ENCODE measurements at places on chromosomes 16 and 17.

- DNase-seq: no peak
Observed at GRCh38 chr16:57257455-57258070, 12.5 kb downstream of the ARL2BP start.

DNA sequence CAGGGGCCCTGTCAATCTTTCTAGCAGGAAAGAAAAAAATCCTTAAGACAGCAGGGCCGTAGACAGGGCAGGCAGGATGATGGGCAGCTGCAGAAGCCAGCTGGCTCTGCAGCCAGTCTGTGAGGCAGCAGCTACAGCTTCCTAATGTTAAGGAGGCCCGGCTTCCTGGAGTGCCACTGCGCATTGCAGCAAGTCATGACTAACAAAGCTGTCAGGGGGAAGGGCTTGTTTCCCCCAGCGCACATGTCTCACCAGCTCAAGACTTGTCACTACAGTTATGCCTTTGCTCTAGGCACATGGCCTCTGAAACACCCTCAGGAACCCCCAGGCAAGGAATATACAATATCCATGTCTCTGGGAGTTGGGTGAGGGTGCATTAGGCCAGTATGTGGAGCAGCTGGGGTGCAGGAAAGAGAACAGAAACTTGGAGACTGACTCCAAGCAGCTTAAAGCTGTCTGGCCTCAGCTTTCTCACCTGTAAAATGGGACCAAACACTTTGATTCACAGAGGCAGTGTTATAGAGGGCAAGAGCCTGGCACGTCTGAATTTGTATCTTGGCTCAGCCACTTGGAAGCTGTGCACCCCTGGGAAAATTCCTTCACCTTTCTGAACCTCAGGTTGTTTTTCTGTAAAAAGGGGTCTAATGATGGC lies 220.0 kb downstream of the HAPSTR1 start:
- no peak for DNase-seq

DNA sequence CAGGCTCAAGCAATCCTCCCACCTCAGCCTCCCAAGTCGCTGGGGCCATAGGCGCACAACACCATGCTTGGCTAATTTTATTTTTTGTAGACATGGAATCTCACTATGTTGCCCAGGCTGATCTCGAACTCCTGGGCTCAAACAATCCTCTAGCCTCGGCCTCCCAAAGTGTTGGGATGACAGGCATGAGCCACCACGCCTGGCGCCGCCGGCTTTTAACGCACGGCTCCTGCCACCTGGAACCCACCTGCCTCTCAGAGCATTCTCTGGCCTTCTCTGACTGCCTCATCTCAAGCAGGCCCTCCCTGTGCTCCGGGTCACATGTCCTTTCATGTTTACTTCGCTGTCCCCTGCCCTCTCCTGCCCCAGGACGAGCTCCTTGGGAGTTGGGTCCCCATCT lies 10.3 kb downstream of the CASKIN1 start:
- DNase-seq: no peak

- DNase-seq: no peak
Observed at GRCh38 chr17:75750661-75751423, 14.2 kb downstream of the GALK1 start.

- DNase-seq: no peak
Observed at GRCh38 chr16:9135797-9136196, 44.4 kb downstream of the HAPSTR1 start.

- DNase-seq: no peak
Observed at GRCh38 chr16:69564845-69565670, 708 bp upstream of the NFAT5 start.

DNA sequence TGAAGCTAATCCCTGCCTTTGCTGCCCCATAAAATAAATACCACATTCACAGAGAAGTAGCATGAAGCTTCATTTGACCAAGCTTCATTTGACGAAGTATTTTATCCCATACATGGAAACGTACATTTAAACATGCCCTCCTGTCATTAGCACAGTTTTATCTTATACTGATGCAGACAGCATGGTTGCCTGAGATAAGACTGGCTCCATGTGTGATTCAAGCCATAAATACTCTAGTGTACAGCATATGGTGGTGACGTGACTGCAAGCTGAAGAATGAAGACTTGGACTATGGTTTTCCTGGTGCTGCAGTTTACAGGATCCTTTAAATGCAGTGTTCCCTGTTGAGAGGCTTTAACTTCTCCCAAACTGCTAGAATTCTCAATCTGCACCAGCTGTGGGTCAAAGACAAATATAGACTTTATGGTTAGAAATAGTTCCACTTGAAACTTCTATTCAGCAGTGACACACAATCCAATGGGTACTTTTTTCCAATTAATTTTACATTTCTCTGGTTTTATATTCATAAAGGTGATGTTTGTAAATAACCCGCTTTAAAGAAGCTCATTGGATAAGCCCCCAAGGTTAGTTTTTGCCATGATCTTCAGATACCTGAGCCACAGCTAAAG lies 64.9 kb downstream of the CYB561 start:
- DNase-seq: no peak

DNA sequence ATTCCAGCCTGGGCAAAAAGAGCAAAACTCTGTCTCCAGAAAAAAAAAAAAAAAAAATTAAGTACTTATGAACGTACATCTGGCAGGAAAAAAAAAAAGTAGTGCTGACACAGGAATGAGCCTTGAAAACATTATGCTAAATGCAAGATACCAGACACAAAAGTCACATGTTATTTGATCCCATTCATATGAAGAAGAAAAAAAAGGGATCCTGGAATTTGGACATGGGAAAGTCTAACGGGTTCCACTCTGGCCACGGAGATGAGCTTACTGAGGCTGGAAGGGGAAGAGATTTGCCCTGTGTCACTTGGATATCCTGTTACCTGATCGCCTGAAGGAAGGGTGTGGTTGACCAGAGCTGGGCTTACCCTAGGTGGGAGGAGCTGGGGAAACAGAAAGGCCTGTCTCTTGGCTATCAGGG lies 251.9 kb downstream of the PARN start:
- DNase-seq: no peak

GRCh38 chr17:76659928-76660655 lies 16.5 kb upstream of the ST6GALNAC1 start:
- DNase-seq: no peak

DNA sequence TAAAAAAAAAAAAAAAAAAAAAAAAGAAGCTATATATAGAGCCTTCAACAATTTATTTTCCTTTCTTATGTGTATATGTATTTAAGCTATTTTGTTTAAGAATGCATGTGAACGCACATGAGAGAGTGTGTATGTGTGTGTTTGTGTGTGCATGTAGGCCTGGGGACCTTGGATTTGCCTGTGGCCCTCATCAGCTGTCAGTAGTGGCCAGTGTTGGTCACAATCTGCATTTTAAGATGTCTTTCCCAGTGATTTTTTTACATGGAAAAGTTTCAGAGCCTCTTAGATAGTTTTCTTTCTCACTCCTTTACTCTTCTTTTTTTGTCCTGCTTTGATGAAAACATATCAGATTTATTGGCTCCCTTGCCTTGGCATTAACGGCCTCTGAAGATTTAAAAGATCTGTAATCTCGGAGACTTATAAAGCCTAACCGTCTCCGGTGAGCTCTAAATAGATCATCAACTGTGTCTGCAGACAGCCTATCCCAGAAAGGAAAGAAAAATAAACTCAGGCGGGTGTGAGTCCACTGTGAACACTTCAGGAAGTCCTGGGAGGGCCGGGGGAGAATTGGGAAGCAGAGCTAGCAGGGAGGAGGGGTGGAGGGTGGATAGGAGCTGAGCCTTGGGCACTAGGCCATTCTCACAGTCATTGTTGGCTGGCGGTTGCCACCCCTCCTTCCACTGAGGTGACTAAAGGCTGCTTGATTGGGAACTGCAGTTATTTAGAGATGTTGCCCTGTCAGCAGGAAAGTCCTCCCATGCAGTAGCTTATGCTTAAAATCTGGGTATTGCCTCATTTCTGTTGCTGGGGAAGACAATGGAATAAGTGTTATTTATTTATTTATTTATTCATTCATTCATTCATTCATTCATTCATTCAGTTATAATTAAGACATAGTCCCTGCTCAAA lies 86.8 kb downstream of the WWP2 start:
- no peak for DNase-seq

- no peak for DNase-seq
Observed at GRCh38 chr16:26889740-26890139, 177.0 kb upstream of the C16orf82 start.

- no peak for DNase-seq
Observed at GRCh38 chr17:70271672-70272071, 102.3 kb downstream of the KCNJ2 start.

- no peak for DNase-seq
Observed at GRCh38 chr16:84663433-84664101, 15.3 kb downstream of the KLHL36 start.

- no peak for DNase-seq
Observed at GRCh38 chr17:5408186-5408585, 11.3 kb downstream of the NUP88 start.

DNA sequence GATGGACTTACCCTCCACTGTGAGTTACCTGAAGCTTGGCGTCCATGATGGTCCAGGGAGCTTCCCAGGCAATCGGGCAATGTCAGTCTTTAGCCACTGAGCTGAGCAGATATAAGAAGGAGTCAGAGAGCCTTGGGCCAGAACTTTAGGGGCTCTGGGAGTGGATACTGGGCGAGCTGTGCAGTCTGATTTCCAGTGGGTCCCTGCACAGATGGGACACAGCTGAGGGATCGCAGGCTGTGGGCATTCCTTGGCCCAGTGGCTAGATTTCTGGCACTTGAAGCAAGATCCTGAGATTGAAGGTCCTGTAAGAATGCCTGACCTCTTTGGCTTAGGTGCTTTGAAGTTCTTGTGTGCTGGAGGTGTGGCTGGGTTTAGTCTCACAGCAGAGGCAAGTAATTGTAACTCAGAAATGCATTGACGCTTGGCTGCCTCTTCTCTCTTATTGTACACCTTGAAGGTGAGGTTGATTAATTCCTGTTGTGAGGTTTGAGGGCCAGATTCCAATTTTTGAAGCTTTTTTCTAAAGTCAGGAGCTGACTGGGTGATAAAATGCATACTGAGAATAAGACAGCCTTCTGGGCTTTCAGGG lies 2283.8 kb downstream of the TP53TG3F start:
- no peak for DNase-seq

DNA sequence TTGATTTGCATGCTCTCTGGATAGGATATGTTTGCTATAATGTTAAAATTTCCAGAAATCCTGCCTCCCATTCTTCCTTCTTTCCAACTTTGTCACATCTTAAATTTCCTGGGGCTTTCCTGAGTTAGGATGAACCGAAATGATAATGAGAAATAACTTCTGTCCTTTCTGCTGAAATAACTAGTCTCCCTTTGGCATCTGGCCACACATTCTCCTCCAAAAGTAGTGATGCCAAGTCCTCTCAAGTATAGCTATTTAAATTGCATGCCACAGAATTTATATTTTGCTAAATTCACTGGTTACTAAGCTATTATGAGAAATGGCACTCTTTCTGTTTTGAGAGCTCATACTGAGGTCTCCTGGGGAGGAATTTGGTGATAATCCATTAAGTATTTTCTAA lies 30.6 kb downstream of the FAM20A start:
- no peak for DNase-seq

DNA sequence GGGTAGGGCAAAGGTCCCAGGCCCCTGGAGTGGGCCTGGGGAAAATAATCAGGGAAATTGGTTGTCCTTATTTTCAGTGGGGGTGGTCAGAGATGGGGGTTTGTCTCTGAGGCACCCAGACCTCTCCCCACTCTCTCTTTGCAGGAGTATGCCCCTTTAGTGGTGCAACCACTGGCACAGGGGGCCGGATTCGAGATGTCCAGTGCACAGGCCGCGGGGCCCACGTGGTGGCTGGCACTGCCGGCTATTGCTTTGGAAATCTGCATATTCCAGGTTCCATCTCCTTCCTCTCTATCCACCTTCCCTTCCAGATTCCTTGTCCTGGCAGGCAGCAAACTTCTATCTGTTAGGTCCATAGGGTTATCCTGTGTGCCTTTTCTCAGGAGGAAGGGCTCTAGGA lies 7.6 kb downstream of the PFAS start:
- DNase-seq: no peak

DNA sequence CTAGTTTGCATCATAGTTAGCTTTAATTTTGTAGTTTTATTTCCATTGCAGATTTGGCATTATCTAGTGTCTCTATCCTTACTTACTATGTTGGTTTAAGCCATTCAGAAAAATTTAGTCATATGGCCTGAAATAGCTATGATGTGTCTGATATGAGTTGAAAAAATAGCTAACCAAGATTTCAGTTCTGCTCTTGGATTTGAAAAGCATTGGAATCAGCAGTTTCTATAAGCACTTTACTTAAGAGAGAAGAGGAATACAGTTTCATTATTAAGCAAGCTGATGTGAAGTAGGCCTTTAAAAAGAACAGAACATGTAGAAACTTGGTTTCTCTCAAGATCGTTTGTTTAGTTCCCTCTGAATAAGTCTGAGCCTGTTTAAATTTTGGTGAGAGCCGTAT lies 25.9 kb downstream of the LPCAT2 start:
- DNase-seq: no peak

DNA sequence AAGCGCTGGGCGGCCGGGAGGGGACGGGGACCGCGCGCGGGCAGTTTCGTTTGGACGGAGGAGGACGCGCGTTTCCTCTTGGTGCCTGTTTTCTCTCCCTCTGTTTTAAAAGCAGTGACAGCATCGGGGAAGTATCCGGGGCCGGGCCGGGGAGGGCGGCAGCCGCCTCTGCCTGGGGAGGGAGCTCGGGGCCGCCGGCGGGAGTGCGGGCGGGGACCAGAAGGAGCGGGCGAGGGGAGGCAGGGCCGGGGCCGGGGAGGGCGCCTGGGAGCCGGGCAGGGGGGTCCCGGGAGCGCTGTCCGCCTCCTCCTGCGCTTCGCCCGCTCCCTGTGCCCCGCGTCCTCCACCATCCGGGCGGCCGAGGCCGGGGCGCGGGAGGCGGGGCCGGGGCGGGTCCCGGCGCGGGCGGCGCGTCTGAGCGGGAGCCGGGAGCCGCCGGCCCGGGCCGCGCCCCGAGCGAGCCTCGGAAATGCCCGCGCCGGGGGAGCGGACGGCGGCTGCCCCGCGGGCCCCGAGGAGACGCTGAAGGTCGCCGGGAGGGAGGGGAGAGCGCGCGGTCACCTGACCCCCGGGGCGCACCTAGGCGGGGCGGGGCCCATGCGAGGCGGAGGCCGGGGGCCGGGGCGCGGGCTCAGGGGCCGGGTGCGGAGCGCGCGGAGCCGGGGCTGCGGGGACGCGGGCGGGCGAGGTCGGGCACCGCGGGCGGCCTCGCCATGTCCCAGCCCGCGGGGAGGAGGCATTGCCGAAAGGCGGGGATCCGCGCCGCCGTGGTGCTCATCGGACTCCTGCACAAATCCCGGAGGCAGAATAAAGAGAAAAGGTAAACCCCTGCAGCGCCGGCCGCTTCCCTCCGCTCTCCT lies 57.3 kb downstream of the RAP1GAP2 start:
- DNase-seq: peak; percentile 33

GRCh38 chr16:84116720-84117493 lies at the start of gene MBTPS1:
TSS of gene MBTPS1 (minus strand) at chr16:84116942. CDS start at chr16:84101783, 15,159 bp downstream.
- DNase-seq: peak; percentile 98

GRCh38 chr16:69048328-69049120 lies 56.9 kb upstream of the HAS3 start:
- no peak for DNase-seq

- no peak for DNase-seq
Observed at GRCh38 chr17:45117334-45117733, 15.0 kb downstream of the PLCD3 start.

DNA sequence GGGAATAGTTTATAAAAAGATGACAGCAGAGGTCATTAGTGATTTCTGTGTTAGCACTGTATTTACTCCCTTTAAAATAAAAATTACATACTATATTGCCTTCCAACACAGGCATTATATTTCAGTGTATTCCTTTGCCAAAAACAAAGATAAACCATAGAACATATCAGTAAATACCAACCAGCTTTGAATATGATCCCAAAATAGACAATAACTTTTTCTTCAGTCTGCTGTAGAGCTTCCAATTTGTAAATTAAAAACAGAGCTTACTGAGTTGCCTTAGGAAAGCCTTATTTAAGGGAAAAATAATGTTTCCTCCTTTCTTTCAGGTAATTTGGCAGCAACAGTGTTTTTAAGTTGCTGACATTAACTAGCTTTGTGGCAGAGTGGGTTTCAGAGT lies 352.1 kb upstream of the TBX2 start:
- DNase-seq: no peak

Data from HuH-7 (cell line).